Esophagus squamous epithelium (tissue), 5 donors: ENCODE measurements at places on chromosomes 12 and 14.

- DNase-seq = peak; percentile 62
Measured at GRCh38 chr12:1661553-1662335, 29.1 kb upstream of the ADIPOR2 start.

- no peak for DNase-seq
Measured at GRCh38 chr14:22180045-22180444, 409.0 kb downstream of the DAD1 start.

DNA sequence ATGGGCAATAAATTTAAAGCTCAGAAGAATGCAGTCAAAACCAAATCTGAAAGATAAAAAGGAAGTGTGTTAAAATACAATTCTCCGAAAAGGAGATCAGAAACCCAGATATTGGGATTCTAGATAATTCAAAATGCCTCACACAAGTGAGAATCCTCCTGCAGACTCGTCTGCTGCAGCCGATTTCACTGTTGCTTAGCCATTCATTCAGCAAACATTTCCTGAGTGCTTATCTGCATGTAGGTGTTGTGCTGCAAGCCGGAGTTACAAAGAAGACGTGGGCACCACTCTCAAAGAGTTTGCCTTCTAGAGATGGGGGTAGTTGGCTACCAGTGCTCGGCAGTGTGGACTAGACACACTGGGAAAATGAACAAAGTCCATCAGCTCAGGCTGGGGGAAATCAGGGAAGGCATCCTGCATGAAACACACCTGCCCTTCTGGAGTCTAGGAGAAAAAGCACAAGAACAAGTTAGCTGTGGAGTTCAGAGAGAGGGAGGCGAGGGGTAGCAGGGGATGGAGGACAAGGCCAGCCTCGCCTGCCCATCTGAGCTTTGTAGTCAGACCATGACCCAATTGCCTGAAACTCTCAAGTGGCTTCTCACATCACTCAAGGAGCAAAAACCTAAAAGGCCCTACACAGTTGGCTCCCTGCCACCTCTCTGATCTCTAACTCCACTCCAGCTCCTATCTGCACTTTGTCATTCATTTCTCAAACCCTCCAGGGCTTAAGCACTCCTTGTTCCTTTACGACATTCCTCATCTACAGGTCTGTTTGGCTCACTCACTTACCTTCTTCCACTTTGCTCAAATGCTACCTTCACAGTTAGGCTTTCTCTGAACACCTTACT, 310.0 kb upstream of the DDHD1 start:
- no peak for DNase-seq

DNA sequence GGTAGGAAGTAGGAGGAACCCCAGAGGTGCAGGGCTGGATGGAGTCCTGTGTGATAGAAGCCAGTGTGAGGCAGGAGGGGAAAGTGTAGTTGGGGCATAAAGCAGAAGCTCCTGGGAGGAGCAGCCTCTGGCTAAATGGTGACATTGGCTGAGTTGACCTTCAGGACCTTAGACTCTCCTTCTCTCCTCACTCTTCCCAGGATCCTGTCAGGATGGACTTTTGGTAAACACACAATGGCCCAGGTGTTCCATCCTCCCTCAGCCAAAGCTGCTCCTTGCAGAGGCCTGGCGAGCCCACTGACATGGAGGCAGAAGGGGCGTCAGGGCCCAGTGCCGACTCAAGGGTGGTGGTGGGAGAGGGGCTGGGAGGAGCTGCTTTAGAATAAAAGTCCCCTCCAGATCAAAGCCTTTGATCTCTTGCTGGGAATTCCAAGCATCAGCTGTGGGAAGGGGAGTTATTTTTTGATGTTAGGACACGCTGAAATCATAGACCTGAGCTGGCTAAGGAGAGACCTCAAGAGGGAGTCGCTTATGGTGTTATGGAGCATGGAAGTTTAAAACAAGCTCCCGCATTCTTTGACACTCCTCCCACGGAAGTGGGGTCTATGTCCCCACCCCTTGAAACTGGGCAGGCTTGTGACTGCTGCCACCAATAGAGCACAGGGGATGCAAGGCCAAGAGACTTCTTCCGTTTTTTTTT, 44.1 kb downstream of the SMIM41 start:
- DNase-seq = no peak

DNA sequence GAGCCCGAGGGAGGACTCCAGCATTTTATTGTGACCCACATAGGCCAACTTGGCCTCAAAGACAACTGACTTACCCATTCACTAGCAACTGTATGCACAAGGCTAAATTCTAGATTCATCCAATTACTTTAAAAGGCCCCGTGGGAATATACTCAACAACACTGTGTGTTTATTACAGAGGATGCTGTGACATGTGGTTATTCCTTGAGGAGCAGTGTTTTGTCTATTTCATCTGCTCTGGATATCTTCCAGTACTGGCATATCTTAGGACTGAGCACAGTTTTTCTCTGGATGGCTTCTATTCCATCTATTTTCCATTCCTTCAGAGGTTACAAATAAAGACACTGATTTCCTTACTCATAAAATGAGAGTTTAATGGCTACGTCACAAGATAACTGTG, 87.2 kb upstream of the KRAS start:
- no peak for DNase-seq

GRCh38 chr14:99479906-99480869, at the start of gene SETD3:
TSS of gene SETD3 (minus strand) at chr14:99480859. CDS start at chr14:99465805, 15,054 bp downstream.
- peak; percentile 49 for DNase-seq

- DNase-seq = no peak
Measured at GRCh38 chr12:69608114-69608513, 2.6 kb downstream of the LRRC10 start.

DNA sequence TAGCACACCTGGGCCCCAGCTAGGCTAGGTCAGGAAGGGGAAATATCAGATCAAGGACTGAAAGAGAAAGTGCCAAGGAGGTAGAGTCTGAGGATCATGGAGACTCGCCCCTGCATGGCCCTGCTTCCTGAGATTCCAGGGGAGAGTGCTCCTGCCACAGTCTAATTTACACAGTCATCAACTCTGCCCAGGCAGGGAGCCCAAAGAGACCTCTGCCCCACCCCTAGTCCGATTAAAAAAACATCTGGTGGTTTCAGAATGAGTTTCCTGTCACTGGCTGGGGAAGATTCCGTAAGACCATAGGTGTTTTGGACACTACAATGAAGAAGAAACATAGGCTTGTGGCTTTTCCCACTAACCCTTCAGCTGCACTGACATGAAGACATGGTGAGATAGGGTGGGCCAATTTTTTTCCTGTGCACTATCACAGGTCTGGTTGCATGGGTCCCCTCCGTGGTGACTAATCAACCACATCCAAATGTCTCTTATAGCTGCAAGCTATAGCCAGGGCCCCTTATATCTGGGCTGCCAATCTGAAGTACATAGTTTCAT, 31.5 kb upstream of the GZMB start:
- DNase-seq = no peak

DNA sequence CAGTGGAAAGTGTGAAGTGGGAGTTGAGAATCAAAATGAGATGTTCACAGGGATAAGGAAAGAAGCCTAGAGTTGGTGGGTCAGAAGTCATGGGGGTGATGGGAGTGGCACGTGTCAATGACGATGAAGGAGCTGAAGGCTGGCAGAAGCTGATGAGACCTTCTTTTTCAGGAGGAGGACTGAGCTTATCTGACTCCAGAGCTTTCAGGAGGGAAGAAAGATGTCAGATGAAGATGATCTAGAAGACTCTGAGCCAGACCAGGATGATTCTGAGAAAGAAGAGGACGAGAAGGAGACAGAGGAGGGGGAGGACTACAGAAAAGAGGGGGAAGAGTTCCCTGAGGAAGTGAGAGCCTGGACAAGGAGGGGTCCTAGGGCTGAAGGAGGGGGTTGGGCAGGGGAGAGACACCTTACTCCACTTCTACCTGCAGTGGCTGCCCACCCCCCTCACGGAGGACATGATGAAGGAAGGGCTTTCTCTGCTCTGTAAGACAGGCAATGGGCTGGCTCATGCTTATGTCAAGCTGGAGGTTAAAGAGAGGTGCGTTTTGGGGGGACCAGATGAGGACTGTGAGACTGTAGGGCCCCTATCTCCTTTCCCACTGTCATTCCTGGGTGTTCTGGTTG, 905 bp downstream of the LRRC23 start:
- DNase-seq = no peak

GRCh38 chr14:78701246-78701645, 531.1 kb downstream of the NRXN3 start:
- DNase-seq = no peak

- DNase-seq = no peak
Measured at GRCh38 chr12:10170216-10170615, 1.7 kb downstream of the OLR1 start.

GRCh38 chr14:77872983-77873382, 73.1 kb downstream of the ADCK1 start:
- DNase-seq = no peak

- no peak for DNase-seq
Measured at GRCh38 chr14:68016255-68016914, 196.8 kb downstream of the RAD51B start.

- DNase-seq = no peak
Measured at GRCh38 chr14:38838979-38839323, 264.1 kb downstream of the SEC23A start.

DNA sequence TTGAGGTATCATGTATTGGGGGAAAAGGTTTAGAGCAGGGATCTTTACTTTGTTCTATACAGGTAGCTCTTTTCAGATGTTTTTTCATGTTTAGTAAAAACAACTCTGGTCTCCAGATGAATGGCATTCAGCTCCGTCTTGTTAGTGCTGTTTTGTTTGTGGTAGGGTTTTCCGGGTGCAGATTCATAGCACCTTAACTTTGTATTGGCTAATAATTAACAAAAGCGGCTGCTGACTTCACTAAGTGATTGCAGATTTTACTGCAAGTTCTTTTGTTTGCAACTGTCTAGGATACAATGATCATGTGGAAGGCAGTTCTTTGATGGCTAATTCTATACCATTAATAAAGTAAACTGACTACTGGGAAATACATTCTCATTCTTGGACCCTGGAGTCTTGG, 32.2 kb upstream of the BHLHE41 start:
- no peak for DNase-seq

DNA sequence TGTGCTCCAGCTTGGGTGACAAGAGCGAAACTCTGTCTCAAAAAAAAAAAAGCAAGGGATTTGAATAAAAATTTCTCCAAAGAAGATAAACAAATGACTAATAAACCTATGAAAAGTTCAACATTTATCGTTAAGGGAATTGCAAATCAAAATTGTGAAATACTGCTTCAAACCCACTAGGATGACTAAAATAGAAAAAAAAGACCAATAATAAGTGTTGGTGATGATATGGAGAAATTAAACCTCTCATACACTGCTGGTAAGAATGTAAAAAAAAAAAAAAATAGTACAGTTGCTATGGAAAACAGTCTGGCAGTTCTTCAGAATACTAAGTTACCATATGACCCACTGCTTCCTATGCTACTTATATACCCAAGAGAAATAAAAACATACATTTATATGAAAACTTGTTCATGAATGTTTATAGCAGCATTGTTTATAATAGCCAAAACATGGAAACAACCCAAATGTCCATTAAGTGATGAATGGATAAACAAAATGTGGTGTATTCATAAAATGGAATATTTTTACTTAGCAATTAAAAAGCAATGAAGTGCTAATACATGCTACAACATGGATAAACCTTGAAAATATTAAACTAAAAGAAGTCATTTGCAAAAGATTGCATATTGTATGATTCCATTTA, 39.4 kb upstream of the TMPRSS12 start:
- no peak for DNase-seq

- no peak for DNase-seq
Measured at GRCh38 chr14:87975636-87976035, 17.3 kb downstream of the GALC start.
